Posterior vena cava (tissue), 2 donors: ENCODE measurements at places on chromosomes 4 and X. TPM values are rescaled to one million over a fixed set of nuclear protein-coding genes. Genes with fewer than 3 reads are reported as not detected.
A peak's percentile ranks its signal among the peaks of the same experiment; 100 is the strongest.

DNA sequence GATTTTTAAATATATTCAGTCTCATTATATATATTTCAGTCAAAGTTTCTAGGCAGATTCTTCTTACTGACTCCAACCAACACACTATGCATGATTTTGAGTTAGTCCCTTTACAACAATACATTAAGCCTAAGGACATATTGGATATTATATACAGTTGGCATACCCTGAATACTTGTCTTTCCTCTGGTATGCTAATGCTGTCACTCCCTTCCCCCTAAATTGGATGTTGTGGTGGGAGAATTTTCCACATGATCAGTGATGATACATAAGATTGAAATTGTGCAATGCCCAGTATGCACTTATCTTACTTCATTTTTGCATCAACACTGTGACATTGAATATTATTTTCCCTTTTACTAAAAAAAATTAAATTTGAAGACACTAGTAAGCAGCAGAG lies 935.2 kb downstream of the PCDH7 start:
- DNase-seq: no peak

- no peak for DNase-seq
Measured at GRCh38 chr4:127503111-127503510, 129.6 kb upstream of the INTU start.

GRCh38 chrX:84737471-84737871 lies 235.2 kb upstream of the HDX start:
- DNase-seq: no peak

DNA sequence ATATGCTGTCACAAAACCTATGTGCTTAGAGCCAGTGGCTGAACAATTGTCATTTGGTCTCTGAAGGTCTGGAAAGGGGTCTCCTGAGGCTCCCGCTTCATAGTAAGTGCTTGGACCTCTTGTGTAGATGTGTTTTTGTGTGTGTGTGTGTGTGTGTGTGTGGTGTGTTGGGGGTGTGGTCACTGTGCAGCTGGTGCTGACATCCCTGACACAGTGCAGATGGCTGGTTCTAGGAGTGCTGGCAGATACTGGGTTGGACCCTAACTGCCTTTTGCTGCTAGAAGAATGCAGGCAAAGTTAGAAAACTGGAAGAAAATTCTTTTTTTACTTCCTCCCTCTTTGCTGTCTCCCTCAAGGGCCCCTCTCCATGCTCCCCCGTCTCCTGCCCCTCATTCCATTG lies 1872.6 kb downstream of the ARAP2 start:
- no peak for DNase-seq

DNA sequence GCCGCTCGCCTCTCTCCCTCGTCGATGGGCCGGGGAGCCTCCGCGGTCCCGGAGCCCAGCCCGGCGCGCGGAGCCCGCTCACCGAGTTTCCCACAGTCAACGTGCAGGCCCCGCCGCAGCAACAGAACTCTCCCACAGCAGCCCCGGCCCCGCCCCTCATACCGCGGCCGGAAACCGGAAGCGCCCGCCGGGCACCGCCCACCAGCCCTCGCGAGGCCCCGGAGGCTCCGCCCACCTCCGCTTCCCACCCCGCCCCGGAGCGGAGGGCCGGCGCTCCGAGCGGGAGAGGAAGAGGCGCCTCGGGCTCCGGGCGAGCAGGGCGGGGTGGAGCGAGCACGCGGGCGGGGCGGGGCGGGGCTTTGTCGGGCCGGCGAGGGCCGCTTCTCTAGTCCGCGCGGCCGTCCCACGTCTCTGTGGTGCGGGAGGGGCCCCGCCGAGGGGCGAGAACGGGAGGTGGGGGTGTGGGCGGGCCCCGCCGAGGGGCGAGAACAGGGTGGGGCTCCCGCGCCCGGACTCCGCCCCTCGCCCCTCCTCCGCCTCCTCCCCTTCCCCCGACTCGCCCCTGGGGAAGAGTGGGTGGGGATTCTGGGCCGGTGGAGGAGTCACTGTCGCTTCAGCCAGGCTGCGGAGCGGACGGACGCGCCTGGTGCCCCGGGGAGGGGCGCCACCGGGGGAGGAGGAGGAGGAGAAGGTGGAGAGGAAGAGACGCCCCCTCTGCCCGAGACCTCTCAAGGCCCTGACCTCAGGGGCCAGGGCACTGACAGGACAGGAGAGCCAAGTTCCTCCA lies at the start of the genes ABCD1 and BCAP31:
ABCD1 (plus strand) TSS at position 605 of the 787 bp plus-strand sequence. CDS start 411 bp downstream, outside the sequence.
BCAP31 (minus strand) TSS at position 136 of the 787 bp plus-strand sequence. CDS start 1,143 bp downstream, outside the sequence.
- peak; percentile 96 for DNase-seq

GRCh38 chrX:314049-314448 lies 4.5 kb downstream of the GTPBP6 start:
- peak; percentile 78 for DNase-seq

DNA sequence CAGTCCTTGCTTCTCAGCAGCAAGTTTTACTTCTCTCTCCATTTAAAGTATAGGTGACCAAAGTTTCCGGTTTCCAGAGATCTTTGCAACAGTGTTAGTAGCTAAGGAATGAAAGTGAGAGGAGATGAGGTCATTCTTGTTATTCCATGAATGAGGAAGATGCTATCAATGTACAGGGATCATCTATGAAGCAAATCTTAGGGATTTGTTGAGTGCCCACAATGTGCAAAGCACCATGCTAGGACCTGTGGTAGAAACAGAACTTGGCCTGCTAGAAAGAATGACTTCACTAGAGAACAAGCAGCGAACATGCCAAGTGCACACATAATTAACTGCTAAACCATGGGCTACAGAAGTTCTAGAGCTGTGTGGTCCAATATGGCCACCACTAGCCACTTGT lies 112.5 kb downstream of the MID1 start:
- DNase-seq: no peak

DNA sequence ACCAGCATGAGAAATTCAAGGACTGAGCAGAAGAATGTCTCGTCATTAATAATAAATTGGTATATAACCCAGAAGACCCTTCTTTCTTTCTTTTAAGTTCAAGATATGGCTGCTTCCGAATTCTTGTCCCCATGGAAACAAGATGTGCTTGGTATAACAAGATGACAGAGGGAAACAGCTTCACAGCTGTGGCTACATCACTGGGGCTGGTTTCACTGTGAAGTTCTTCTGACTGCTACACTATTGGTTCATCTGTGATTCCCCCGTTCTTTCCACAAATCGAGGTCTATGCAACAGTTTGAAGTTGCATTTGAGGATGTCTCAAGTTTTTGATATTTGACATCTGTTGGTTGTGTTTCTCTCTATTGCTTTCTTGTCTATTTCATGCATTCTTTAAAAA lies 12.3 kb upstream of the DTHD1 start:
- DNase-seq: no peak

GRCh38 chr4:74583757-74584156 lies 138.8 kb downstream of the AREG start:
- no peak for DNase-seq

DNA sequence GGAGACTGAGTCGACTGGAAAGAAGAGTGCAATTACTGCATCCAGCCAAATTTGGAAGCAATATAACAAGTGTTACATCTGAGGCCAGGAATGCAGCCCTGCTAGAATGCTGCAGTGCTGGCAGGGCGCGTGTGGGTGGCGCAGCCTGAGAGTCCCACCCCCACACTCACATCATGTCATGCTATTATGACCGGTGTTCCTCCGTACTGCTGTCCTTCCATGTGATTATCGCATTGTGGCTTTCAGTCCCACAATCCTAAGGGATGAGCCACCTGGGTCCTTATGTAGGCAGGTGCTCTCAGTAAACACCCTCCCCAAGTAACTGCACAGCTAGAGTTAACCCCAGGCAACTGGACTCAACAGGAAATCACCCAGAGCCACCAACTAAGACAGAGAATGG lies 122.6 kb upstream of the CPEB2 start:
- no peak for DNase-seq

- no peak for DNase-seq
Measured at GRCh38 chr4:122689972-122690371, 42.5 kb upstream of the BBS12 start.

DNA sequence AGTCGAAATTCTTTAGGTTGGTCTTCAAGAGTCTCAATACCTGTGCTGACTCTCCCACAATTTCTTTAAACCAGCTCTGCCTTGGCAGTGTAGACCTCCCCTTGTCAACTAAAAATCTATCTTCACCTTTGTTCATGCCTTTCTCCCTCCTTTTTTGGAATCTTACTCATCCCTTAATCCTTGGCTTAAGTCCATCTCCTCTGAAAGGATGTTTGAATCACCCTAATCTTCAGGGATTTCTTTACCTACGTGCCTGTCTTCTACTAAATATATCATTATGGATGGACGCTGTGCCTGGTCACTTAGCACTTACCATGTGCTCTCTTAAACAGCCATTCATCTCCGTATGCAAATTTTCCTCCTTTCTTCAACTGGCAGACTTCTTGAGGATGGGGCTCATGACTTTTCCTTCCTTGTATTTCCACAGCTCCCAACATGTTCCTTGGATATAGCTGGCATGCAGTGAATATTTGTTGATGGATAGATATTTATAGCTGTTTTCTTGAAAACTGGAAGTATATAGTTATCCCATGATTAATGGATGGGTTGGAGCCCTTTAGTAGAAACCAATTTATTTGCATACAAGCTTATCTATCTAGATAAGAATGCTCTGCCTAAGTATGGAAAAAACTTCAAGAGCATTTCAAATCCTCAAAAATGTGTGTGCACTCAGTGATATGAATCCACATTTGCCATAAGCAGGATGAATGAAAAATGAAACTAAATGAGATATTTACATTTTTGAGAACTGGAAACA lies 166.6 kb downstream of the SPRY1 start:
- no peak for DNase-seq

GRCh38 chr4:80492761-80493160 lies 157.2 kb downstream of the CFAP299 start:
- no peak for DNase-seq

GRCh38 chr4:174928575-174929253 lies 10.6 kb downstream of the ADAM29 start:
- DNase-seq: no peak

GRCh38 chr4:146814750-146815149 lies 130.9 kb downstream of the TTC29 start:
- no peak for DNase-seq

- DNase-seq: no peak
Measured at GRCh38 chrX:69192603-69193002, 27.4 kb upstream of the PJA1 start.

- DNase-seq: no peak
Measured at GRCh38 chrX:65241059-65241721, 264.9 kb upstream of the ZC4H2 start.

- no peak for DNase-seq
Measured at GRCh38 chrX:21865436-21865835, 9.6 kb downstream of the YY2 start.

- no peak for DNase-seq
Measured at GRCh38 chrX:9467146-9467545, 2.3 kb downstream of the TBL1X start.

DNA sequence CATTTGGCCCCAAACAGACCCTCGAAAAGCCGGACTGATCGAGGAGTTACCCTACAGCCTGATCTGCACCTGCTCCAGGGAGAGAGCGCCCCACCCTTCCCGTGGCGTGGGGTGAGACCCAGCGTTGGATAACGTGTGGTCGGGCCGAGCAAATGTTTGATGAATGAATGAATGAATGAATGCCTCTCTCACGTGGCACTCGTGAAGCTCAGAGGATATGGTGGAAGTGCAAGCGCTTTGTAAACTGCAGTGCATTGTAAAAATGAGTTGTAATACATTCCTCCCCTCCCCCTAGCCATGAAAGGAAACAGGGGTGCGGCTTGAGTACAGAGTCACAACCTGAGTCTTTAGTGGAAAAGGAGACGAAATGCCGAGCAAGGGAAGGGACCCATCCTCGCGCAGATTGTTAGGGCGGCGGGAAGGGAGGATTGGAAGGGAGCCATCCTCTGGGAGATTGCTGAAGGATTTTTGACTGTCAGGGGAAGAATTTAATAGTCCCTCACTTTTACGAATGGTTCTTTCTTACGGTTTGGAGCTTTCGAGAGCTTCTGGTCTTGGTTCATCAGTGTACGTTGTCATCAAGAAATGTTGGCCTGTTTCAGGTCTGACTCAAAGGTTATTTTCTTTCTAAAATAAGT lies 772 bp upstream of the FBXW7 start:
- no peak for DNase-seq

- DNase-seq: no peak
Measured at GRCh38 chrX:9676306-9676705, 89.3 kb downstream of the GPR143 start.

KCND1 gene
- 6.3 TPM for total RNA-seq

HMX1 gene
- 0.19 TPM for total RNA-seq

TCP11X2 gene
- total RNA-seq: not detected

BLTP1 gene
- total RNA-seq: 58.7 TPM

GTPBP6 gene
- total RNA-seq: 34.9 TPM

RHOXF1 gene
- total RNA-seq: not detected

SETD7 gene
- 75.4 TPM for total RNA-seq

IBSP gene
- total RNA-seq: not detected
